ENCODE measurements at places on chromosomes 6 and 20. TPM values are rescaled to one million over a fixed set of nuclear protein-coding genes. Genes with fewer than 3 reads are reported as not detected.

- no peak for DNase-seq
Measured at GRCh38 chr6:94570581-94570980, 1006.8 kb upstream of the MANEA start.

DNA sequence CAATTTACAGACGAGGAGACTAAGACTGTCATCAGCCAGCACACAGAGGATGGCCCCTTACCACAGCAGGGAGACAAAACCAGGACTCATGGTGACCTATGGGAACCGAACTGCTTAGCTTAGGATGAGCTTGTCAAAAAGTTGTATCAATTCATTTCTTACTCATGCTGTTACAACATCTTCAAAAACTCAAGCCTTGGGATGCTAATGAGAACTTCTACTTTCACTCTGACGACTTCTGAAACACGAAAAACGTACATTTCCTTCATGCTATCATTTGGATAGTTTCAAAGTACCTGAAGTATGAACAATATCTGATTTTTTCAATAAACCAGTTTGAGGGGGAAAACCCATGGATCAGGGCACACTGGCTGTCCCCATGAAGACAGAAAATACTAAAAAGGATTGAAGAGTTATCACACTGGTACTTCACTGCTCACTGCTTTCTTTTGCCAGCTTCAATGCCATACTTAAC lies 31.9 kb downstream of the HIVEP2 start:
- no peak for DNase-seq

DNA sequence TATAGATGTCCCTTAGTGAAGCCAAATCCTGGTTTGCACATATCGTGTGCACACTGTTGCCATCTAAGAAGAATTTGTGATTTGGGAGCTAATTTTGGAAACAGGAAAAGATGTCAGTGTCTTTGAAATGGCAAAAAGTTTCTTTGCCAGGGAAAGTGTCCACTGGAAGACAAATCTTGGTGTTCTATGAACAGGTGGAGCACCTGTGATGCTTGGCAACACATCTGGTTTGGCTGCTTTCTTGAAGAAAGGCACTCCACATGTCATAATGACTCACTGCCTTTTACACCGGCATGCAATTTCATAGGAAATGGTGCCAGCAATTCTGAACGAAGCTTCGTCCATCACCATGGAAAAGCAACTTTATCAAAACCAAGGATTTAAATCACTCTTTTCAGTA lies 1040.0 kb upstream of the MAP3K7 start:
- no peak for DNase-seq

Gene OPRL1
- 0.52 TPM for total RNA-seq

GRCh38 chr6:12866422-12867029 lies 150.0 kb downstream of the PHACTR1 start:
- no peak for DNase-seq

Gene SLA2
- total RNA-seq, result not detected

Gene KCNB1
- 0.59 TPM for total RNA-seq

DNA sequence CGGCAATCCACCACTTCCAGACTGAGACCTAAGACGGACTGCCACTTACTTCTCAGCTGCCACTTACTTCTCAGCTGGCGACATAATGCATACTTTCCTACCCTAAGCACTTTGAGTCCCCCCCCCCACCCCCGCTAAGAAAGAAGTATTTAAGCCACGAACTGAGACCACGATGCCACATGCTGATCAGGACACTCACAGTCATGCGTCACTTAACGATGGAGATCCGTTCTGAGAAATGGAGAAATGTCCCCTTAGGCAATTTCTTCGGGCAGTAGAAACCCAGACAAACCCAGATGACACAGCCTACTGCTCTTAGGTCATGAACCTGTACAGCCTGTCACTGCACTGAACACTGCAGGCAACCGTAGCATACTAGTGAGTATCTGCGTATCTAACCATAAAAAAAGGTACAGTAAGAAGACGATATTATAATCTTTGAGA lies 690 bp downstream of the IFNGR1 start:
- no peak for DNase-seq

DNA sequence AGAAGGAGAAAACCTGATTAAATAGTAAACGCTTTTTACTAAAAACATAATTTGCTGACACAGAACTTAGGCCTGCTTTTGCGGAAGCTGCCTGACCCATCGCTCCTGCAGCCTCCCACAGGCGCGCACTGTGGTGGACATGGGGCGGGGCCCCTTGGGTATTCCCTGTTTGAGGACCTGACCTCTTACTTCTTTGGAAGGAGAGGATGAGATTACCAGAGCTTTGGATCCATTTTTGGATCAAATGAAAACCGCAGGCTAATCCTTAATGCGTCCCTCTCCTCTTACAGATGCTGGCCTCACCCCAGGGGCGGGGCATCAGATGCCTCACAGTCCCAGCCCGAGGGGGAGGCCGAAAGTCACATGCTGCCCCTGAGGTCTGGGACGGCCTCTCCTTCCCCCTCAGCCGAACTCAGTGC lies 151.0 kb downstream of the SCML4 start:
- DNase-seq, result no peak

Measured in H1 (cell line).